ENCODE measurements at places on chromosomes 4 and X.

- no peak for DNase-seq
Measured at GRCh38 chrX:131675596-131676194, 131.8 kb downstream of the OR13H1 start.

- DNase-seq: peak; percentile 13
Measured at GRCh38 chr4:47145630-47146029, 114.3 kb downstream of the GABRB1 start.

DNA sequence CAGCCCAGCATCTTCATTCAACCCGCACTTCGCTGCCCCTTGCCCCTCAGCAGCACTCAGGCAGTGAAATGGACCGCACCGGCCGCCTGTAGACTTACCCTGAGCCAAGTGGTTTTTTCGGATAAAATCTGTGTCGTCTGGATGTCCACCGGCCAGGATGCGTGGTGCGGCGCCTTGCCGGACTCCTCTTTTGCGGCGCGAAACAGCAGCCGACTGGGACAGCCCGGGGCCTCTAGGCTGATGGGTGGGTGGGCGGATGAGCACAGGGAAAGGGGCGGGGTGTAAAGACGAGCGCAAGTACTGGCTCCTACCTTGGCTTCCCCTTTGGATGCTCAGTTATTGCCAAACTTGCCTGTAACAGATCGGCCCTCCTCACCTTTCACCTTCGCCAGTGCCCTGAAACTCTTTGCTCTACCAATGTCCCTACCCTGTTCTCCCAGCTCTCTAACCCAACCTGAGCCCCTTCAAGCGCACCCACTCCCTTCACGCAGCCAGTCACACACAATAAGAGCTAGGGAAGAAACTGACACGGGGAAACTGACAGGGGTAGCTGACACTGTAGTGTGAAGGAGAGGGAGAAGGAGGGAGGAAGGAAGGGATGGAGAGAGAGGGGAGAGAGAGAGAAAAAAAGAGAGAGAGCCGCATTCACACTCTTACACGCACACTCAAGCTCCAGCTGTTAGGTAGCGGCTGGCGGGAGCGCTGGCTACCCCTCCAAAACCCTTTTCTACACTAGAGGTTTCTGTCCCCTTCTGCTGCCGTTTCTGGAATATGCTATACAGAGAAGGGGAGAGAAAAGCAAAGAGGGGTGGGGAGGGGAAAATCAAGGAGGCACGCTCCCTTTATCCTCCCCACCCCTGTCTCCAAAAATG is 559 bp downstream of the TRPC5 start:
- DNase-seq: no peak

GRCh38 chr4:118784776-118785175 is 51.1 kb downstream of the SEC24D start:
- DNase-seq: no peak

GRCh38 chr4:150593996-150594395 is 12.0 kb downstream of the MAB21L2 start:
- DNase-seq: no peak

DNA sequence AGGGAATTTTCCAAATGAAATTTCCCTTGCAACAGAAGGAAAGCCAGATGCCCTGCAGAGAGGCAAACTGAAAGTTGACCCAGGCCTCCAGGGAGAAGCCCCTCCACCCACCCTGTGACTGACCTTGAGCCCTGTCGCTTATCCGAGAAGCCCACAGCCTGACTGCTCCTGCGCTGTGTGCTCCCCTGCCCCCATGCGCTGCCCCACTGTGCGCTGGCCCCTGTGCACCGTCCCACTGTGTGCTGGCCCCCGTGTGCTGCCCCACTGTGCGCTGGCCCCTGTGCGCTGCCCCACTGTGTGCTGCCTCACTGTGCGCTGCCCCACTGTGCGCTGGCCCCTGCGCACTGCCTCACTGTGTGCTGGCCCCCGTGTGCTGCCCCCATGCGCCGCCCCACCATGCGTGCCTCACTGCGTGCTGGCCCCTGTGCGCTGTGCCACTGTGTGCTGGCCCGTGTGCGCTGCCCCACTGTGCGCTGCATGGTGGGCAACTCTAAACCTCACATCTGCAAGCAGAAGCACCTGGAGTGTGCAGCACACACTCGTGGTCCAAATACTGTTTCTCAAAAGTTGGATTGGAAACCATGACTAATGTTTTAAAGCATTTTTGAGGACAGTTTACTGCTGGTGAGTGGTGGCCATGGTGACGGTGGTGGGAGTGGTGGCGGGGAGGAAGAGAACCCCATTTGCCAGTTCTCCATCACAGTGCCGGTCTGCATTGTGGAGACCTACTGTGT is 8.3 kb upstream of the GRPEL1 start:
- no peak for DNase-seq

DNA sequence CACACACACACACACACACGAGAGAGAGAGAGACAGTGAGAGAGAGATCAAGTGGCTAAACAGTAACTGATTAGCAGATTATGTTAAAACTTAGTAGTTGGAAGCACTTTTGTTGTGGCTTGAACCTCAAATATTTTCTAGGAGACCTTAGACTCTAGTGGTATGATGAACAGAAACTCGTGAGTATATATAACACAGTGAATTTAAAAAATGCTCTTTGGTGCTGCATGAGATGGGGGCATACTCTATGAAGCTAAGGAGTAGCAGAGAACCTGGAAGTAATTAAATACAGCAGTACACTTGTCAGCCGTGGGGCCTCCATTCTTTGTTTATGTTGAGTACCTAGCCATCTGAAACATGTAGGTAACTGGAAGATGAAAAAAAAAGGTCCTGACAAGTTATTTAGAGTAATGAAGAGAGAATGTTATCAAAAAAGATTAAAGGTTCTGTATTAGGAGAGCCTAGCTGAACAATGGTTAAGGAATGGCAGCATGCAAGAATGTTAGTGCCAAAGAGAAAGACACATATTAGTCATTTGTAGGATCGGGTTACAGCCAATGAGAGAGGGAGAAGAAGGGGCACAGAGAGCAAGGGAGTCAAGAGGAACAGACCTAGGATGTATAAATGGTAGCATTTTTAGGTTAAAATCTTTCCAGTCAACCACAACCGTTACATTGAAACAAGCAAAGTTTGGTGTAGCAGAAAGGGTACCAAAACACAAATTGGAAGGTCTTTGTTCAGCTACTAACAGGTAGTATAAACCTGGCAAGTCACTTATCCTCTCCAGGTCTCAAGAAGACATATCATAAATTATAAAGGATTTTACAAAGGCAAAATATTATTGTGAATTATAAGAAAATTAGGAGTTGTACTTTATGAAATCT is 316.7 kb upstream of the DIPK2B start:
- no peak for DNase-seq

- DNase-seq: no peak
Measured at GRCh38 chr4:61723492-61723891, 523.4 kb downstream of the ADGRL3 start.

DNA sequence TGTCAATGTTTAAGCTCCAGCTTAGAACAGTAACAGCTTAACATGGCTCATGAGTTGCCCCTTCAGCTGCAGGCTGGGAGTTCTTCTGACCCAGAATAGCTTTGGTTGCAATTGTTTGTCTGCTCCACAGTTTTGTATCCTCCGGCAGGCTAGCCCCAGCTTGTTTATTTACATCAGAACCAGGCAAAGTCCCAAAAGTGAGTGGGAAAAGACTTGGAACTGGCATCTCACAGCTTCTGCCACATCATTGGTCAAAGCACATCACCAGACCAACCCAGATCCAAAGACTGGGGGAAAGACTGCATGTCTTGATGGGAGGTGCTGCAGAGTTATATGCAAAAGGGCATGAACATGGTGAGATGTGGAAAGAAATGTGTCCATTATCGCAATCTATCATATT is 231.2 kb upstream of the CPEB2 start:
- no peak for DNase-seq

GRCh38 chrX:102684772-102685520 is 27.3 kb upstream of the GPRASP2 start:
- DNase-seq: no peak

- DNase-seq: no peak
Measured at GRCh38 chr4:18666322-18666721, 644.8 kb upstream of the LCORL start.

DNA sequence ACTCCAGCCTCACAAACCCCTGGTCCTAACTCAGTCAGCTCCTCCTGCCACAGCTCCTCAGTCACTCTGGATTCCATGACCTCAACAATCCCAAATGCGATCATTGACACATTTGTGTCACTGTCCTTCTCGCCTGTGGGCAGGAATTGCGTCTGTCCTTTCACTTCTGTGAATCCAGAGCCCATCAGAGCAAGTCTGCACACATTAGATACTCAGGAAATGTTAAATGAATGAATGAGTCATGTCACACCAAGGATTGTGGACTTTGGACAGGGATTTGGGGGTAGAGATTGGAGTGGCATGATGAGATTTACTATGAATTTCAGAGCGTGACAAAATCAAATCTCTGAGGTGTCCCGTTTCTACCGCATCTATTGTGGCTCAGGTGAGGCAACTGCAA is 11.8 kb upstream of the CLDN24 start:
- DNase-seq: no peak

- DNase-seq: no peak
Measured at GRCh38 chrX:95505721-95506120, 1178.9 kb upstream of the DIAPH2 start.

DNA sequence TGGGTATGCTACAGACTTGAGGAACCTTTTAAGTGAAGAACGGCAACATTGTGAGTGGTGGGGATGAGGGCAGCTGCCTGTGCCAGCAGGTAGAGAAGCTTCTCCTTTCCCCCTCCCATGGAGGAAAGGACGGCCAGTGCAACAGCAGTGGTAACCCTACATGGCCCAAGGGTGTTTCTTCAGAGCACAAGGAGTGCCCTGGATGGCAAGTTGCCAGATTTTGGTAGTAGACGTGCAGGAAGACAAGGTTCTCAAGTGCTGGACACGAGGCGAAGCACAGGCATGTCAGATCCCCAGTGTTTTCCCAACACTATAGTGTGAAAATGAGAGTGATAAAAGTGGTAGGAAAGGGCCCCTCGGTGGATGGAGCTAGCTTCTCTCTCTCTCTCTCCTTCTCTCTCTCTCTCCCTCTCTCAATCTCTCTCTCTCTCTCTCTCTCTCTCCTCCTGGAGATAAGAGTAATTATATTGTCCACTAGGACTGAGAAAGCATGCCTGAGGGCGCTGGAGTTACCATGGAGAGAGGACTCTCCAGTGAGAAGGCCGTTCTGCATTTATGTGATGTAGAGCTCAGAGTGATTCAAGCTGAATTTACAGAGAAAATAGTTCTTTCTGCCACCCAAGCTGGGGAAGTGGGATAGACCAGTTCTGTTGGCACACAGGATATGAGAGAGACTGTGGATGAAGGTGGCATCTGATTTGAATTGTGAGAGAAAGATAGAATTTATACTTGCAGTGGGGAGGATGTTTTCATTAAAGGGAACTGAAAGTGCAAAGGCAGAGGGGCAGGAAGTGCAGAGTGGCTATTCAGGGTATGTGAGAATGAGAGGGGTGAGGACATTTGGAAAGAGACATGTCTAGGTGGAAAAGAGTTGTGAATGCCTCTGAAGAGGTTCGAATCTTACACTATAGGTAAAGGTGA is 25.7 kb upstream of the TRPC3 start:
- no peak for DNase-seq

DNA sequence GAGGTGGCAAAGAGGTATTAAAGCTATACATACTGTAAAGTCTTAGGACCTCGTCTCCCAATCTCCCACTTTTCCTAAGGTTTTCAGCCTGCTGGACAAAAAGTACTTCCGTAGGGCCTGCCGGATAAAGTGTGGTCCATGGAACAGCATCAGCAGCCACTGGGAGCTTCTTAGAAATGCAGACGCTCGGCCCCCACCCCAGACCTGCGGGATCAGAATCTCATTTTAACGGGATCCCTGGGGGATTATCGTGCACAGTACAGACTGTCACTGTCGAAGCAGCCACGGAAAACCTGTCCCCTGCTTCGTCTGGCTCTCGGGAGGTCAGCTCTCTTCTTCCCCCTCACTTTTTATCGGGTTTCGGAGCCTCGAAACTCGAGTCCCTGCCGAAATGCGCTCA is 802 bp downstream of the ADGRG2 start:
- DNase-seq: no peak

- DNase-seq: peak; percentile 87
Measured at GRCh38 chr4:189823591-189823990, 117.1 kb upstream of the FRG1 start.

DNA sequence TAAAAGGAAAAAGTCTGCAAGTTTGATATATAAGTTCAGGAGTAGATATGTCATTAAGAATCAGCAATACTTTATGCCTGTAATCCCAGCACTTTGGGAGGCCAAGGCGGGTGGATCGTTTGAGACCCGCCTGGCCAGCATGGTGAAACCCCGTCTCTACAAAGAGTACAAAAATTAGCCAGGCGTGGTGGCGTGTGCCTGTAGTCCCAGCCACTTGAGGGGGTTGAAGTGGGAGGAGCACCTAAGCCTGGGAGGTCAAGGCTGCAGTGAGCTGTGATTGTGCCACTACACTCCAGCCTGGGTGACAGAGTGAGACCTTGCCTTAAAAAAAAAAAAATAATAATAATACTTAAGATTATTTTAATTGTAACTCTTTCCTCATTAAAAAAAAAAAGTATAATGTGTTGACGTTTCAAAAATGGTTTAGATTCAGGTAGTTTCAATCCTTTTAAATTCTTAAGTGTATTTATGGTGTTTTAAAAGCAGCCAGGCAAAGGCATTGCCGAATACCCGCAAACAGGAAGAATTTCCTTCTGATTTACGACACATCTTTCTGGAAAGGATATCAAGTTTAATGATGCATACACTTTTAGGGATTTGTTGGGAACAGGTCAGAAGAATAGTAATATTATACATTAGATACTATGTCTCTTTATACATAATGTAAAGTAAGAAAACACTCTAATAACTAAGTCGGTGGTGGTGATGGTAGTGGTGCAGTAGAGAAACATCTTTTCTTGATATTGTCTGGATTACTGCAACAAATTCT is 80.9 kb downstream of the KDM6A start:
- DNase-seq: no peak

GRCh38 chr4:96504386-96504785 is 664.5 kb downstream of the PDHA2 start:
- no peak for DNase-seq

GRCh38 chr4:89995006-89995405 is 100.4 kb downstream of the MMRN1 start:
- no peak for DNase-seq

DNA sequence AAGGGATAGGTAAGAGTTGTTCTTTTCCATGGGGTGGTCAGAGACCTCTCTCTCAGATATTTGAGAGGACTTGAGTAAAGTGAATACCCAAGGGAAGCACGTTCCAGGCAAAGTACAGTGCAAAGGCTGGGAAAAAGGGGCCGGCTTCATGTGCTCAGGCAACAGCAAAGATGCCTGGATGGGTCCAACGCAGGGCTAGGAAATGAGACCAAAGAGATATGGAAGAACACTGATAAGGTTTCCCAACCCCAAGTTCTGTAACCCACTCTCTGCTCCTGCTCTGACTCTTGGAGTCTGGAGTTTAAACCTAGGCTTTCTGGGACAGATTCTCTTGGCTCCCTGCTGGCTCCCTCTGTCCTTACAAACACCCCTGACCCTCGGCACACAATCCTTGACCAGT is 36.2 kb upstream of the PROM1 start:
- DNase-seq: no peak
